ENCODE measurements at places on chromosomes 2 and 18.
A peak's percentile ranks its signal among the peaks of the same experiment; 100 is the strongest.

GRCh38 chr2:46001741-46002506, 295.3 kb upstream of the EPAS1 start:
- DNase-seq, result no peak

DNA sequence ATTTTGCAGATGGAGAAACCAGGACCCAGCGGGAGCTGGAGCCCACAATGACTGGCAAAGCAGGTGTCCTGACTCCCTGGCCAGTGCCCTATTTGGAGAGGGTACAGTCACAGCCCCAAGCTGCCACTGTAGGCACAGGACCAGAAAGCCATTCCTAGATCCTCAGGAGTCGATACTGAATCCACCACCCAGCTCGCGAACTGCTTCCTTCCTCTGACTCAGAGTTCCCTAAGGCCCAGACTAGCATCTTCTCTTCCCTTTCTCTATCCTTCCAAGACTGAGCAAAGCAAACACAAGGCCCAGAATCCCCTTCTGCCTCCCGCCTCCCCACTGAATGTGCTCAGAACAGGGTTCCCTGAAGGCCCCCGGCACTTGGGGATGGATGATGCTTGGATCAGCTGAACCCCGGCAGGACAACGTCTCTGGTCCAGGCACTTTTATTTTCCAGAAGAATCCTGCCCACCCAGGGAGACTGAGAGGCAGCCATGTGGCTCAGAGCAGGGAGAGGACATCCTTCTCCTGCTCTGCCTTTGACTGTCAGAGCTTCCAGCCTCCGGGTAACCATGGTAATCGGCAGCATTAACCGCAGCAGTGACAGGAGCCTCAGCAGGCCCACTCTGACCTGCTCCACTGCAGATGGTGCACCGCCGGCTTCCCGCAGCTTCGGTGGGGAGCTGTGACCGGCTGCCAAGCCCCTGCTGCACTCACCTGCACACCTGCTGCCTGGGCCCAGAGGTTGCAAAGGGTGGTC, 34.8 kb upstream of the KLHL29 start:
- DNase-seq, result no peak

DNA sequence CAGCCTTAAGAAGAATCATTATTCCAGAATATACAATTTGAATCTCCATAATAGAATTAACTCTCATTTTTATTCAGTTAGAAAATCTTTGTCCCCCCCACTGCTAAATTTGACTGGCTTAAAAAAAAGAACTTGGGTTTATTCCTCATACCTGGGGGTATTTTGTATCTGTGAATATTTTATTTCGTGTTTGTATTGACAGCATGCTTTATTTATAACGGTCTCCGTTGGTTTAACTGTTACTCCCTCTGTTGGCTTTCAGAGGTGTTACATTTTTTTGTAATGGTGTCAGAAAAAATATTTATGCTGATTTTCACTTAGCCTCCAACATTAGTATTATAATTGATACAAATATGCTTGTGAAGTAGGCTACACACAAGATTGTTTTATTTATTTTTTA, 109.1 kb downstream of the HAUS1 start:
- no peak for DNase-seq

DNA sequence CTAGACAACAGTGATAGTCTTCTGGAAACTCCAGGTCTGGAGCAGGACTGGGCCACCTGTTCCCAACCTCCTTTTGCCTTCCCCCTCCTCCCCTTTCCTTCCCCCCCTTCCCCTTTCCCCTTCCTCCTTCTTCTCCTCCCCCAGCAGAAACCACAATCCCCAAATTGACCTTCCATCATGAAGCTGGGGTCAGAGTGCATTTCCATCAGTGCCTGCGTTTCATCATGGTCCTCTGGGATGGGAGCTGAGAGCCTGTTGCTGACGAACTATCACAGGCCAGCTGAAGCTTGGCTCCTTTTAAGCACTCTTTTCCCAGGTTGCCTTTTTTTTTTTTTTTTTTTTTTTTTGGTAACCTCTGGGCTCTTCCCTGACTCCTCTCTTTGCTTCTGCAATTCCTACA, 52.6 kb upstream of the SMAD2 start:
- DNase-seq, result no peak

- DNase-seq, result no peak
Observed at GRCh38 chr2:24915796-24916195, 4.2 kb downstream of the ADCY3 start.

GRCh38 chr2:3650140-3650920, 7.7 kb upstream of the ALLC start:
- no peak for DNase-seq

DNA sequence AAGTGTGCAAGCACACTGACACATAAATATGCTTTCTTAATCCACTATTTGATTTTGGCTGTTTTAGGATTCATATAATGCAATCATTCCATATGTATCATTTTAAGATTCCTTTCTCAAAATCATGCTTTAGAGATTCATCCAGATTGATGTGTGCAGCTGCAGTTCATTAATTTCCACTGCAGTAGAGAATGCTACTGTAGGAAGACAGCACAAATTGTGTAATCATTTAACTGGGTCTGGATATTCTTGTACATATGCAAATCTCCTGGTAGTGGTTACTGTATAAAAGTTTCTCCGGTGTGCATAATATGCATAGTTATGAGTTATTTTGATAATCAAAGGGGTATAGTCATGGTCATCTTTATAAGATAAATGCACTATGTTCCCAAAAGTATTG, 502.5 kb upstream of the ACVR2A start:
- no peak for DNase-seq

- DNase-seq, result no peak
Observed at GRCh38 chr2:168573128-168573903, 117.2 kb downstream of the CERS6 start.

DNA sequence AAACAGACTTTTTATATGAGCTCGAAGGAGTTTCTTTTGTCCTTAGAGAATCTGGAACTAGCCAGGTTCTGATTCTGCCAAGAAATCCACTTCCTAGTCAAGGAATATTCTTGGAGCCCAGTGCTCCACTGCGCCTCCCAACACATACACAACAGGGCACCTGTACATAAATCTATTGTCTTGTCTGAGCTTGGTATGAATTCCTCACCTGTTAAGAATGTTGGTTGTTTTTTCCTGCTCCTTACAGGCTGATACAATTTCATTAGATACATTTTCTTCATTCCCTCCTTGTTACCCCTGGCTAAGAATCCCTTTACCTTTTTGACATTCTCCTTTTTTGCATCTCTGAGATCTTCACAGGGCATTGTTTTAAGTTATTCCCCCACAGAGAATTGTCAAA, 56.0 kb upstream of the FZD7 start:
- no peak for DNase-seq

- DNase-seq, result no peak
Observed at GRCh38 chr2:36708041-36708741, 11.7 kb downstream of the VIT start.

- peak; percentile 4 for DNase-seq
Observed at GRCh38 chr2:160493227-160494028, at the start of gene RBMS1. Gene RBMS1 (minus strand): TSS chr2:160493807. CDS start chr2:160493363, 444 bp downstream.

DNA sequence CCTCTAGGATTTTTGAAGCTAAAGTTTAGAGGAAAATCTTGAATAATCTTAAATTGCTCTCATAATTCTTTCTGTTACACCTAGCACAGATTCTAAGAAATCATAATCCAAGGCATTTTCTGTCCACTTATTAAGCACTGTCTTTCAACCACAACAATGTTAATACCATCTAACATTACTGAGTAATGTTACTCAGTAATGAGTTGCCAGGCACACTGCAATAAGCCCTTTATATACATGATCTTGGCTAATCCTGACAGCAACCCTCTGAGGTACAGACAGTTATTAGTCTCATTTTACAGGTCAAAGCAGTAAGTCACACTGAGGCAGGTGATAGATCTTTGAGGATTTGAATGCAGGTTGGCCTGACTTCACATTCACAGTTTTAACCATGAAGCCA, 291.9 kb downstream of the ALK start:
- DNase-seq, result no peak

- DNase-seq, result no peak
Observed at GRCh38 chr2:52365946-52366345, 1334.0 kb upstream of the NRXN1 start.

DNA sequence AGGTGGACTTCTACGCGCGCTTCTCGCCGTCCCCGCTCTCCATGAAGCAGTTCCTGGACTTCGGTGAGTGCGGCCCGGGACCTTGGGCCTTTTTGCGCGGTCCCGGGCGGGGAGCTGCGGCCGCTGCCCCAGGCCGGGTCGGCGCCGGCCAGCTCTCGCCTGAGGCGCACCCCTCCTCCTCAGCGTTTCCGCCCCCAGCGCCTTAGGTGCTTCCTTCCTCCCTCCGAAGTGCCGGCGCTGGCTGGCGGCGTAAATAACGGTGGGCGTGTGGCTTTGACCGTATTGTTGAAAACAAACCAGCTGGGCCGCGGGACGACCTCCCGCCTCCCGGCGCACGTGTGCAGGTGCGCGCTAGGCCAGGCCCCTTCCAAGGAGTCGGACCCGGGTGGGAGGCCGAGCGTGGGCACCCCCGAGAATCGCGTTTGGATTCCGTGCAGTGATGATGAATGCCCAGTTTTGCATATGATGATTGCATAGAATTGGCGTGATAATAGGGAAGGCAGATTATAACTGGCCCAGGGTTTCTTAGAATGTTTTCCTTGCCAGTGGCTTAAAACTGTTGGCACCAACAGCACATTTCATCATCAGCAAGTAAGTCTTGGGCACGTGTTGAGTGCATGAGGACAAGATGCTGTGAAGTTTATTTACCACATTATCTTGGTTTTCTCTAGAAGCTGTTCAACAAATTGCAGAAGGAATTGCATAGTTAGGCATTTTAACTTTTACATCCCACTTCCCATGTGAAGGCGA, 569 bp downstream of the PDK1 start:
- no peak for DNase-seq

GRCh38 chr2:85852937-85853498, 35.8 kb downstream of the ST3GAL5 start:
- no peak for DNase-seq

DNA sequence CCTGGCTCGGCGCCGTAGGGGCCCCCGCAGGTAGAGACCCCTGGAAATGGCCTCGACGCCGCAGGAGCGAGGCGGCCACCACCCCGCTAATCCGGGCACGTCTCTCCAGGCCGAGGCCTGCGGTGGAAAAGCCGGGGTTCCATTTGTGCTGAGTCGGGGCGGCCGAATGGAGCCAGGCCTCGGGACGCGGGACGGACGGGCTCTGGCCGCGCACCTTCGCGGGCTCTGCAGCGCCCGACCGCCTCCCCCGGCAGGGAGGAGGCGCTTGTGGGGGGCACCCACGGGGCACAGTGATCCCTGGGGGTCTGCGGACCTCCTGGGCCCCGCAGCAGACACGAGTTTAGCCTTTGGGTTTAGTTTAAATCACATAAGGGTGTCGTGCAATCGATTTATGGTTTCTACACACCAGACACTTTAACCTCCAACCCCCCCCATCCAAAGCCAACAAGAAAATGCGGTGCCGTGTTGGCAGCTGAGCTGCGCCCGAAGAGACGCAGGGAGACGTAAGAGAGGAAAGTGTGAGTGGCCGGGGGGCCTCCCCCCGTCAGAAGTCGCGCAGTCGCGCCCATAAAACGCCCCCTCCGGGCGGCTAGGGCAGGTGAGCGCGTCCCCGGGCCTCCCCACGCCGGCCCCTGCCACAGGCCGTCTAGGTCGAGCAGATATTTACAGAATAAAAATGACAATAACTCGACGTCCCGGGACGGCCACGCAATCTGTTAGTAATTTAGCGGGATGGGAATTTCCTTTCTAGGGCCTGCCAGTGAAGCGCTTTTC, 1.0 kb upstream of the NFATC1 start:
- no peak for DNase-seq
